ENCODE measurements at places on chromosomes 5 and 9. TPM values are rescaled to one million over a fixed set of nuclear protein-coding genes. Genes with fewer than 3 reads are reported as not detected.
A peak's percentile ranks its signal among the peaks of the same experiment; 100 is the strongest.

DNA sequence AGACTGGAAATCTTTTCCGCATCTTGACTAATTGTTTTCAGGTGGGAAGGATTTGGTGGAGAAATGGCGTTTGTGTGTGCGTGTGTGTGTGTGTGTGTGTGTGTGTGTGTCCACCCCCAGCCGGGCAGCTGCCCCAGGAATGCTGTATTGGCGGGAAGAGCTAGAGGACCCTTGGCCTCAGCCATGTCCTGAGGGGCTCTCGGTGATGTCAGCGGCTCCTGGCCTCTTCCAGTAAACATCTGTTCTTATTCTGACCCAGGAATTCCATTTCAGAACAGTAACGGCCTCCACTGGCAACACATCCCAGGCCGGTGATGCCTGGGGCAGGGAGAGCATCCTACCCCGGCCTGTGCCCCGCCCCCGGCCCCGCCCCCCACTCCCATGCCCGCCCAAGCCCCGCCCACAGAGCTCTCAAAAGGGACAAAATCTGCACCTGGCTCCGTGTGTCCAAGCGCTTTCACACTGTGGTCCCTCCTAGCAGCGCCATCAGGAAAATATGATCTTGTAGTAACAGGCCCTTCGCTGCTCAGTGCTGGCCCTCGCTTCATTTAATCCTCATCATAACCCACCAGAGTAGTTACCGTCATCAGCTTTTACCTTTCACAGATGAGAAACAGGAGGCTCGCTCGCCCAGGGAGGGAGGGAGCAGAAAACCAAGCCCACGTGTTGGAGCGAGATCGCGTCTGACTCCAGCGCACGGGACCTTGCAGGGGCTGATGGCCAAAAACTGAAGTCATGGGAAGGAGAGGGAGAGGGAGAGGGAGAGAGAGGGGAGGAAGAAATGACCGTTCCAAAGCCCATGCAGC lies 18.9 kb downstream of the ADAMTS2 start:
- DNase-seq: no peak
- H3K4me3 ChIP-seq: no peak overlapping the region
- H3K27me3 ChIP-seq: no peaks in the 10 kb centered on the region
- peaks cover 28% of the 10 kb centered on the region for H3K4me1 ChIP-seq

GRCh38 chr9:136852664-136853595 lies 784 bp downstream of the MAMDC4 start:
- H3K4me1 ChIP-seq: peaks cover 26% of the 10 kb centered on the region
- no peak for DNase-seq
- no peaks in the 10 kb centered on the region for H3K27me3 ChIP-seq
- no peak overlapping the region for H3K4me3 ChIP-seq

DNA sequence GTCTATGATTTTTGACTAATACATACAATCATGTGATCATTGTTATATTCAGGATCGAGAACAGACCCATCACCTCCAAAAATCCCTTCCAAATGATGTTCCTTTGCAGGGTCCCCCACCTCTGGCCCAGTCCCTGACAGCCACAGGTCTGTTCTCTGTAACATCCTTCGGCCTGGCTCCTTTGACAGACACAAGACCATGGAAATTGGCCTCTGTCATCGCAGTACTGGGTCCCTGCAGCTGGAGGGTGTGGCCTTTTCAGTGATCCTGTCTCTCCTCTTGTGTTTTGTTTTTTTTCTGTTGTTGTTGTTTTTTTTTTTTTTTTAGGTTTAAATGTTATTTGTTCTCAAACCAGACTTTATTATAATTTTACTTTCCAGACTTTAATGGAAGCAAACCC lies 27.4 kb upstream of the ANKRD33B start:
- no peak overlapping the region for H3K4me3 ChIP-seq
- H3K27ac ChIP-seq: no peak overlapping the region
- H3K4me1 ChIP-seq: peaks cover 17% of the 10 kb centered on the region
- H3K36me3 ChIP-seq: no peaks in the 10 kb centered on the region
- H3K27me3 ChIP-seq: no peaks in the 10 kb centered on the region

DNA sequence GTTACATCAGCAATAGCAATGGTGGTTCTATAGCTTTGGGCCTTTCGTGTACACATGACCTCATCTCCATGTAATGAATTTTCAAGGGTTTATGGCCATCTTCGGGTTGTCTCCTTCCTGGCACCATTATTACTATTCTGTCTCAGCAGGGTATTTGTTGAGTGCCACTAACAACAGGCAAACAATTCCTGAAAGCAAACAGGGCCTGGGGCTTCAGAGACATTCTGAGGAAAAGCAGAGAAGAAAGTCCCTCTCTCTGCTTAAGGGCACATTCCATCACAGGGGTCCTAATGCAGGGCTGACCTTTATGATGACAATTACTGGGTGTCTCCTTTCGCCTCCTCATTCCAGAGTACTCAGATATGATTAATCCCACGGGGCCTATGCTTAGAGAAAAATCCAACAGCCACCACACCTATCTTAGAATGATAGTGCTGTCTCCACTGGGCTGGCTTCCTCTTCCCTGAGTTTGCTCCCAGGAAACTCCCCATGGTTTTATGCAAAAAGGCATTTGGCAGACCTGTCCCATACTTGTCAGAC lies 540.2 kb upstream of the ZNF462 start:
- DNase-seq: no peak
- H3K36me3 ChIP-seq: no peaks in the 10 kb centered on the region
- H3K27me3 ChIP-seq: no peaks in the 10 kb centered on the region
- no peak overlapping the region for H3K4me3 ChIP-seq

DNA sequence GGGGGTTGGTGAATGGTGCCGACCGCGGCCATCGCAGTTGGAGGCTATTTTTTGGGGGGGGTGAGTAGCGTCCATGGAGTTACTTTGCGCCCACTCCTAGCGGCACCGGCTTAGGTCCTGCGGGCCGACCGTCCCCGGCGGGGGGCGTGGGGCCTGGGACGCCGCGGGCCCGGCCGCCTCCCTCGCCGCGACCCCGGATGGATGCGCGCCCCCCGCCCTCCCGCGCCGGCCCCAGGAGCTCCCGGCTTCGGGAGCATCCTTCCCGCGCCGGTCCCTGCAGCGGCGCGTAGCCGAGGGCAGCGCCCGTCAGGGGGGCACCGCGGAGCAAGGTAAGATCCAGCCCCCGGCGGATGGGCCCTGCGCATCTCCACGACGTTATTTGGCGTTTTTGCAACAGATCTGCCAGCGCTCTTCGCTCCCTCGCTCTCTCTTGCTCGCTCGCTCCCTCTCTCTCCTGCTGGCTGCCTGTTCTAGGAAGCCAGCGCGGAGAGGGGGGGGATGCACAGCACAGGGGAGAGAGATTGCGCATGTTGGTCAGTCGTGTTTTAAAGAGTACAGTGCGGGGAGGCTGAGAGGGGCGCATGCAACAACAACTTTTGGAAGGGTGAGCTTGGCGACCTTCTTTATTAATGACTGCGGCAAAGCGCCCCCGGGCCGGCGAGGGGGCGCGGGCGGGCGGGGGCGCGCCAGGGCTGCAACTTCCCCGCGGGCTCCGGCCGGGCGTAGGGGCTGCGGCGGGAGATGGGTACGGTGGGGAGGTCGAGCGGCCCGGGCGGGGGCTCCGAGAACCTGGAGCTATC lies 413 bp downstream of the JADE2 start:
- peaks cover 2% of the 10 kb centered on the region for H3K27me3 ChIP-seq
- H3K27ac ChIP-seq: peak overlapping the region; percentile 71
- no peak for DNase-seq
- H3K36me3 ChIP-seq: no peaks in the 10 kb centered on the region
- peaks cover 48% of the 10 kb centered on the region for H3K4me1 ChIP-seq

DNA sequence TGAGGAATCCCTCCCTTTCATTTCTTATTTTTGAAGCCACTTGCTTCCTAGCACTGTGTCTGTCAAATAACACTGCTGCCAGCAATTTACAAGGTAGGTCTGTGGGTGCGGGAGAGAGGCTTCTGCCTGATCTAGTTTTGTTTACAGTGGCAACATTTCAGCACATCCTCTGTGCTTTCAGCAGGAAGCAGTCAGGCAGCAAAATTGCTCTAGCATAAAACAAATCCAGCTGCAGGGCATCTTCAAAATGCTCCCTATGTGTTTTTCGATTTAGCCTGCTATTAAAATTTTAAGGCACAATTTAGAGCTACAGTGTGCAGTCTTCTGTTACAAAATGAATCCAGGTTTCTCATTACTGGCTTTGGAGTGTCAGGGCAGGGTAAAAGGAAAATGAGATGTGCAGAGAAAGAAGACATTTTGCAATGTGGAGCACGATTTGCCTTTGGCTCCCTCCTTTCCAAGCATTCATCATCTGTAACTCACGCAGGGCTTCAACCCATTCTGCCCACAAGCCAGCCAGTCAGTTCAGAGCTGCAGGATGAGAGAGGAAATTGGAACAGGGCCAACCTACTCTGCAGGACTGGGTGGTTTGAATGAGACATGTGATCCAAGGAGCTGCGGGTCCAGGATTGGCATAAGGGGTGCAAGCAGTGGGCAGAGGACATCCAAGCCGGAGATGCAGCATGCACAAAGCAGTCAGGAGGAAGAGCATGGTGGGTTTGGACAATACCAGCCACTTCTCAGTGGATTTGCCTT lies 143.4 kb upstream of the APC start:
- H3K4me3 ChIP-seq: no peak overlapping the region
- H3K36me3 ChIP-seq: no peaks in the 10 kb centered on the region
- peaks cover 8% of the 10 kb centered on the region for H3K4me1 ChIP-seq
- peak; percentile 46 for DNase-seq

DNA sequence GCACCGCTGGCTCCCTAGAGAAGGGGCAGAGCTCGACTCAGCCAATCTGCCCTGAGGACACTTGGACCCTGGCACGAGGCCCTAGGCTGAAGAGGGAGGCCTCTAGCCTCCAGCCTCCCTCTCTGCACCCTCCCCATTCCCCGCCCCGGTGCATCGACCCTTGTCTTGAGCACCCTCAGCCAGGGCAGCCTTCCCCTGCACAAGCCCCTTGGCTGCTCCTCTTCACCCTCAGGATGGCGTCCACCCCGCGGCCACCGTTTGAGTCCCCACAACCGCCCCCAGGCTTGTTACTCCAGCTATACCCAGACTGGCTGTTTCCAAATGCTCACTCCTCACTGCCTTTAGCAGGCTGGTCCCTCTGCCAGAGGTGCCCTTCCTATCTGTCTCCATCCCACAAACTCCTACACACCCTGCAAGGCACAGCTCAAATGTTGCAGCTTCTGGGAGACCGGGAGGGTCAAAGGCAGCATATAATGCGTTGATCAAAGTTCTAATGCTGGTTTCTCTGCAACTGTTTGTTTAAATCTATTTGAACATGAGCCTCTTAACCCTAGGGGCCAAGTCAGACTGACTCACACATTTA lies 6.5 kb upstream of the FAM163B start:
- no peak overlapping the region for H3K27ac ChIP-seq
- peaks cover 11% of the 10 kb centered on the region for H3K27me3 ChIP-seq
- H3K4me1 ChIP-seq: peaks cover 17% of the 10 kb centered on the region
- no peak overlapping the region for H3K4me3 ChIP-seq
- DNase-seq: no peak
- no peaks in the 10 kb centered on the region for H3K36me3 ChIP-seq

- no peak overlapping the region for H3K27ac ChIP-seq
- H3K4me3 ChIP-seq: no peak overlapping the region
- peaks cover 34% of the 10 kb centered on the region for H3K36me3 ChIP-seq
- no peak for DNase-seq
- H3K27me3 ChIP-seq: no peaks in the 10 kb centered on the region
- H3K4me1 ChIP-seq: no peaks in the 10 kb centered on the region
These were observed 35.0 kb upstream of the ROPN1L start for GRCh38 chr5:10406651-10407050.

- H3K4me3 ChIP-seq: peak overlapping the region; percentile 55
- H3K4me1 ChIP-seq: peaks cover 3% of the 10 kb centered on the region
- no peaks in the 10 kb centered on the region for H3K36me3 ChIP-seq
- no peak for DNase-seq
- H3K27ac ChIP-seq: no peak overlapping the region
These were observed 589.1 kb downstream of the MTRR start for GRCh38 chr5:8458038-8458383.

The IL13 gene
- 0.18 TPM for polyA plus RNA-seq

The MARVELD2 gene
- 2.4 TPM for polyA plus RNA-seq

The ISCA1 gene
- 74.7 TPM for polyA plus RNA-seq

The CSF2 gene
- not detected for polyA plus RNA-seq

Data from spinal cord (tissue), 10 donors.